ENCODE measurements at places on chromosomes 2 and 18.

- no peak for DNase-seq
Observed at GRCh38 chr18:40063488-40063887, 1891.5 kb upstream of the PIK3C3 start.

GRCh38 chr2:42404676-42405075, 43.7 kb upstream of the COX7A2L start:
- DNase-seq = no peak

- no peak for DNase-seq
Observed at GRCh38 chr2:235157746-235158482, 206.1 kb downstream of the SH3BP4 start.

- DNase-seq = no peak
Observed at GRCh38 chr2:60855989-60856669, 25.2 kb upstream of the REL start.

DNA sequence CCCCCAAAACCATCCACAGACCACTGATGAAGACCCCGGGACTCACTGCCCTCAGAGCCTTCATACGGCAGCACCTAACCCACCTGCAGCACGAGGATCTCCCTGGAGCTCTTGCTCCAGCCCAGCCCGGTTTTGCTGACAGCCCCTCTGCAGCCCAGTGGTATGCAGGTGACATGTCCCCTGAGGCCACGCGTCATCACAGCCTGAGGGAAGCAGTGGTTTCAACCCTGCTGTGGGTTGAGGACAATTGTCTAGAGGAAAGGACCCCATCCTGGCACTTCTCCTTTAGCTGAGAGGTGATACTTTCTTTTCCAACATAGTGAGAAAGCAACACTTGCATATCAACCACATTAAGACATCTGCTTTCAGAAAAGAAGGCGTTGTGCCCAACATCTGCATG, 134.0 kb downstream of the SEPTIN10 start:
- DNase-seq = no peak

DNA sequence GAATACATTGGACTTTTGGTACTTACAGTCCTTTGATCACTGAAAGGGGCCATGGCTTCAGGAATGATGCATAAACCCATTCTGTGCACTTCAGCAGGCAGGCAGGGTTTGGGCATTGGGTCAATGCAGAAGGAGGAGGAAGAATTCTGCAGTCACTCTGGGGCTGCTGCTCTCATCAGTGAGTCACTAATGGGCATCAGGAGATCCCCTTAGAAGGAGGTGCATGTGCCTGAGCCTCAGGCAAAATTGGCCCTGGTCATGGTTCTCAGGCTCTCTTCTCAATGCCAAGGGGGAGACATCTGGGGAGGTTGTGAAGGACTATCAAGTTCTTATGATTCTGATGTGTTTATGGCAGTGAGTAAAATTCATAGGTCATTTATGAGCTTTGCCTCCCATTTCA, 52.0 kb upstream of the TNP1 start:
- DNase-seq = no peak

- DNase-seq = no peak
Observed at GRCh38 chr2:54559593-54560145, 103.5 kb downstream of the SPTBN1 start.

DNA sequence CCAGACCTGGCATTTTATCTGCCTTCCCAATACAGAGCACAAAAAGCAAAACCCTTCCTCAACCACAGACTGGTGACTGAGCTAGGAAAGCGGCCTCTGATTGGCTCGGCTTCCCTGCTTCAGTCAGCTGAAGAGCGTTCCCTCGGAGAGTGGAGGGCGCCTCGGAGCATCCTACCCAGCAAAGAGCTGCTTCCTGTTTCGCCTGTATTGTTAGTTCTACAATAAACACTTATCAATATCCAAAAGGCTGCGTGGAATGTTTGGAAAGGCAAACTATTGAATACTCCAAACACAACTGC, 125.0 kb downstream of the CACNB4 start:
- DNase-seq = no peak

GRCh38 chr2:152497481-152498052, 162.6 kb downstream of the FMNL2 start:
- DNase-seq = no peak

GRCh38 chr2:29744976-29745375, 176.4 kb downstream of the ALK start:
- DNase-seq = no peak

- DNase-seq = no peak
Observed at GRCh38 chr2:100817388-100817985, 2.5 kb upstream of the NPAS2 start.

GRCh38 chr2:58957188-58957840, 716.2 kb upstream of the FANCL start:
- DNase-seq = no peak

- no peak for DNase-seq
Observed at GRCh38 chr2:159450180-159450579, 163.7 kb upstream of the WDSUB1 start.

DNA sequence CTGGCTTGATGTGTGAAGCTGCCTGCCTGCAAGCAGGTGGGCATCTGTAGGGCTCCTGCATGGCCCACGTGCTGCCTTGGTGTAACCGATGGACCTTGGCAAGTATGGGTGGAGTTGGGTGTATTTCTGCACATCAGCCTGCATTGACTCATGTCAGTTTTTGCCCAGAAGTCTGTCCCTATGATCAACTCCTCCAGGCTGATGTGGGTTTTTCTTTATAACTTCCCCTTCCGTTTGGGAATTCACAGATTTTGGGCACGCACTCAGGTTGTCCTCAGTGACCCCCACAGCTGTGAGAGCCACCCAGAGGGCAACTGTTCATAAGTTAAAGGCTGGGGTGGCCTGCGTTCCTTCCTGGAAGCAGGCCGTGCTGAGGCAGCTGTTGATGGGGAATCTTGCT, 123.3 kb downstream of the NCK2 start:
- no peak for DNase-seq

- no peak for DNase-seq
Observed at GRCh38 chr2:64967601-64968000, 21.6 kb upstream of the SLC1A4 start.

DNA sequence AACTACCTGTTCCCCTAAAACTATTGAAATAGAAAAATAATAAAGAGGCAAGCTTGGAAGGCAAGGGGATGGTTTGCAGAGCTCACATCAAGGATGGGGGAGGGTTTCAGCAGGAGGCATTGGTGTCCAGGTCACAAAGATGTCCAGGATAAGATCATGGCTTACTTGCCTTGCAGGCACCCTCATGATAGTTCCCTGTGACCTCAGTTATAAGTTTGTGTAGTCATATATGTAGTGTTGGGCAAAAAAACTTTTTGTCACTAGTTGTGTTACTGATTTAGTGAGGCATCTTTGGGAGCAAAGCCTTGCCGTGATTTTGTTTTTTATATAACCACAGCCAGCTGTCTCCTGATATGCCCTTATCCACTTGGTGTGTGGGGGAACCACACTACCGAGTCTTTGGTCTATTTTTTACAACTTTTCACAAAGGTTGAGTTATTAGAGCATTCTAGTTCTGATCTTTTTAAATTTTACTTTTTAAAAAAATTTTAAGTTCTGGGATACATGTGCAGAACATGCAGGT, 53.3 kb downstream of the IL1R2 start:
- DNase-seq = no peak

DNA sequence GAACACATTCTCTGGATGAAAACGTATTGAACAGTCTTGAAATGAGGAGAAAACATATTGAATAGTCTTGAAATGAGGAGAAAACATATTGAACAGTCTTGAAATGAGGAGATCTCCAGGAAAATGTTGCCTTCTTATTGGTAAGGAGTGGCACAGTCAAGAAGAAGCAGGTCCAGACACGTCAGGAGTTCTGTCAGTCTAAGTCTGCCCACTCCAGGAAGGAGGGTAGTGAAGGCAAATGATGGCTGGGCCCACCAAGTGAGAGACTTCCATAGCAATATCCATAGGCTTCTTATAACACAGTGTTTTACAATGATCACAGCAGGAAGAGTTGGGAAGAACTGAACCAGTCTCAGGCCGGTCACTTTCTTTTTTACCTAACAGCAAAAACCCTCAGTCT, 316.2 kb downstream of the ETAA1 start:
- DNase-seq = no peak

DNA sequence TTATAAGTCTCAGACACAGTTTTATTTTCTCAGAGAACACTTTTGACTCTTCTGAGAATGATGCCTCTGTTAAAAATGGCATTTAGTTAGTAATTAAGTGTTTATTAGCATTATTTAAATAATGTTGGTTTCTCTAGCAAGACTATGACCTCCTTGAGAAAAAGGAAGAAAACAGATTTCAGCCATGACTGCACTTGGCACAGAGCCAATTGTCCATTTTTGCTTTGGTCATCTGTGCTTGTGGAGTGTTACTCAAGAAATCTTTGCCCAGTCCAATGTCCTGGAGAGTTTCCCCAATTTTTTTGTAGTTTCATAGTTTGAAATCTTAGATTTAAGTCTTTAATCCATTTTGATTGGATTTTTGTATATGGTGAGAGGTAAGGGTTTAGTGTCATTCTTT, 1229.4 kb upstream of the FAM98A start:
- no peak for DNase-seq

GRCh38 chr18:45626330-45627203, 11.3 kb downstream of the SLC14A2 start:
- DNase-seq = no peak

DNA sequence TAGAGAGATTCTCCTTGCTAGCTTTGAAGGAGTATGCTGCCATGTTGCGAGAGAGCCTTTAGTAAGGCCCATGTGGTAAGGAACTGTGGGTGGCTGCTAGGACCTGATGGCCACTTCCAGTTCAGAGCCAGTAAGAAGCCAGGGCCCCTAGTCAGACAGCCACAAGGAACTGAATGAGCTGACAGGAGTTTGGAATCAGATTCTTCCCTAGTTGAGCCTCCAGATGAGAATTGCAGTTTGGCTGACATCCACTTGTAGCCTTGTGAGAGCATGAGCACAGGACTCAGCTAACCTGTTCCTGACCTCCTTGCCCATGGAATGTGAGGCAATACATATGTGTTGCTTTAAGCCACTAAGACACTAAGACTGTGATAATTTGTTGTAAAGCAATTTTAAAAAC, 1.2 kb upstream of the WDR7 start:
- no peak for DNase-seq

GRCh38 chr2:33108483-33109443, 162.0 kb downstream of the LTBP1 start:
- no peak for DNase-seq

- no peak for DNase-seq
Observed at GRCh38 chr2:70944111-70944690, 8.5 kb downstream of the ATP6V1B1 start.

DNA sequence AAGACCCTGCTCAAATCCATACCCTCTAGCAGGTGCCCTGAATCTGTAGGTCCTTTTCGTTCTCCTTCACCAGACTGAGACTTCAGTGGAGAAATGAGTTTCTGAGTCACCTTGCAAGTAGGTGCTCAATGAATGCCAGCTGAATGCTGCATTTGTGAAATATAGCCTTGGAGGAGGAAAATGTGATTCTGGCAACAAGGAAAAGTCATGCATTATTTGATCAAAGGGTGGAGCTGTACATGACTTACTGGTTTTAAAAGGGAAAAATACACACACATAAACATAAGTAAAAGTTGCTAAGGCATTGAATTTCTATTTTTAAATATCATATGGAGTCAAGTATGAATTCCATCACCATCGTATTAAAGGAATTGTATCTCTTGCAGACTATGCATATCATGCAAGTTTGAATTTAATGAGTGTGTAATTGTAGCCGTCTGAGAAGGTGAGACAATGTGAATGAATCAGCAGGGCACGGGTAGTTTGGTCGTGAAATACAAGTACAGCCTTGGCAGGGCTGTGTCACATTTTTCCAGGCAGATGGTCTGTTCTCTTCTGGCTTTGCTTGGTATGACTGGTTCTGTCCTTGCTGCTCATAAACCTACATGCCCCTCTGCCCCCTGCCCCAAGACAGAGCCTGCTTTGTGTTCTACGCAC, 160.8 kb downstream of the COL6A3 start:
- no peak for DNase-seq

DNA sequence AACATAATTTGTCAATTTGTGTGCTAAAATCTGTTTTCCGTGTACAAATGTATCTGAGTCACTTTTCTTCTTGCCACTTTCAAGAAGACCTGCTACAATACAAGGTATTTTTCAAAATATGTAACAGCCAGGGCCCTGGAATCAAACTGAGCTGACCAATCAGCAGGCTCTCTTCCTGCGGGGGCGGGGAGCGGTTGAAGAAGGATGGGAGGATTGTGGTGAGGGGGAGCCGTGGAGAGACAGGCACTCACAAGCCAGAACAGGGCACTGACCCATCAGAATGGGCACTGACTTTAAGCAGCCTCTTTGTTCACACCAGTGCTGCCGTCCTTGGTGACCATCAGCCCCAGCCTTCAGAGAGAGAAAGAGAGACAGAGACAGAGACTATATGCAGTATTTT, 40.6 kb upstream of the CCNYL1 start:
- DNase-seq = no peak

DNA sequence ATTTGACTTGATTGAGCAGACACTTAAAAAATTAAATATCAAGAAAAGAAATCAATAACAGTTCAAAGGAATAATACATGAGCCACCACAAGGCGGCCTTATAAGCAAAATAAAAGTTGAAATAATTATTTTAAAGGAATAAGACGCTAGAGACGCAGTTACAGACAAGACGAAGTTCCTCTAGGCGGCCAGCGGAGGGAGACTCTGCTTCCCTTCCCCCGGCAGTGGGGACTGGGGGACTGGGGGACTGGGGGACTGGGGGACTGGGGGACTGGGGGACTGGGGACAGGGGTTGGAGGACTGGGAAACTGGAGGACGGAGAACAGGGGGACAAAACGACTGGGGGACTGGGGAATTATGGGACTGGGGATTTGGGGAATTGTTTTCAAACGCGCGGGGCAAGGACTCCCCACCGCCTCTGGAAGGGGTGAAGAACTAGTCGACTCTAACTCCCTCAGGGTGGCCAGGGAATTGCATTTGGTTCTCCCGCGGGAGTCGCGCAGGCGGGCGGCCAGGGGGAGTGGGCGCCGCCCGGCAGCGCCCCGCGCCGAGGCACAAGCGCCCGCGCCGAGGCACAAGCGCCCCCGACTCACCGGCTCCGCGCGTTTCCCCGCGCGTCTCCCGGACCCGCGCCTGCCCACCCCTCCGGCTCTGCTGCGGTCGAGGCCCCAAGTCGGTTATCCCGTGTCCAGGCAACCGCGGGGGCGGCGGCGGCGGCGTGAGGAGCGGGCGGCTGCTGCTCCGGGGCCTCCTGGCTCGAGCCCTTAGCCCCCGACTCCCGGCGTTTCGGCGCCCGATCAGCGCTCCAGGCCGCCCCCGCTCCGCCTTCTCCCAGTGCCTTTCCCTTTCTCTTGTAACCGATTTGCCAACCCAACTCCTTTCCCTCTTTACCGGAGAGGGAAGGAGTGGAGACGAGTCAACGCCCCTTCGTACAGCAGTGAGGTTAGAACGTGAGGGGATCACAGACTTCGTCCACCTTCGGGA, at the start of gene CCDC178:
Gene CCDC178 (minus strand): TSS at position 662 of the 984 bp plus-strand sequence. CDS start 28,633 bp downstream, outside the sequence.
- DNase-seq = no peak

- no peak for DNase-seq
Observed at GRCh38 chr2:223147431-223147830, 95.4 kb downstream of the KCNE4 start.

DNA sequence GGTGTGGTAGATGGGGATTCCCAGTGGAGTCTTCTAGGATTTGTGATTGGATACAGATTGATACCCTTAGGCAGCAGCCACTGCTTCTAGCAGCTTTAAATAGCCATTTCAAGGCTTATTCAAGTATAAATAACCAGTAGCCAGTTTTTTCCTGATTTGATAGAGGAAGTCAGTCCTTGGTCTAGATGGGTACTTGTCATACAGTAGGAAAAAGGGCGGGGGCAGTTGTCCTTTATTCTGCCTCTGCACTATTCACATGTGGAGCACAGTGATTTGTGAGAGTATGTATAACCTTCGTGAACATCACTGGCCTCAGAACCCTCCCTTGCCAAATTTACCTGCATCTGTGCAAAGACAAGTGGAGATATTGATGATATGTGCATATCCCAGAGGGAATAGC, 6.8 kb downstream of the PPP1CB start:
- DNase-seq = no peak

- DNase-seq = no peak
Observed at GRCh38 chr2:45698554-45698953, 47.1 kb downstream of the PRKCE start.

All from stimulated activated CD4-positive, alpha-beta T cell treated with anti-CD3 and anti-CD28 coated beads, Interleukin-2, amount 100 ng/mL, for 4 hours (primary cell).